ENCODE measurements at places on chromosomes 3 and 15.

DNA sequence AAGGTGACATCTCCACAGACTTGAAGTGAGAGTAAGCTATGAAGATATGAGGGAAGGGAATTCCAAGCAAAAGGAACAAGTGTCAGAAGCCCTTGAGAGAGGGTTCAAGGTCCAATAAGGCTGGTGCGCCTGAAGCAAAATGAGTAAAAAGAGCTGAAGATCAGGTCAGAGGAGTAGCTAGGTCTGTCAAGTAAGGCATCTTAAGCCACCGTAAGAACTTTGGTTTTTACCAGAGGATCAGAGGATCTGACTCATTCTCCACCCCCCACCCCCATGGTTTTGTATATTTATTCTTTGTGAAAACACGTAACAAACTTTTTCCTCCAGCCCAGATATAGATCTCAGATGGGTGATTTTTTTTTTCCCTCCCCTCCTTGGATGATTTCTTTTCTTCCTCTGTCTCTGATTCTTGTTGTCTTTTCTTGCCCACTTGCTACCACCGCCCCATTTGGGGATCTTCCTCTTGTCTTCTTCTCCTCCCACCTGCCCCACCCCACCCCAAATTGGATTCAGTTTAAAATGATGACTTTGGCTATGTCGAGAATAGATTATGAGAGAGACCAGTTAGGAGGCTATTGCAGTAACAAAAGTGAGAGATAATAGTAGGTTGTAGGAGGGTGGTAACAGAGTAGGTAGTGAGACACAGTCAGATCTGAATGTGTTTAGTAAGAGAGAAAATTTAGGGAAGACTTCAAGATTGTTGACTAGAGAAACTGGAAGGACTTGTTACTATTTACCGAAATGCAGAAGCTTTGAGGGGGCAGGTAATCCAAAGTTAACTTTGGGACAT is 6.1 kb downstream of the TRMT10C start:
- DNase-seq, result no peak

DNA sequence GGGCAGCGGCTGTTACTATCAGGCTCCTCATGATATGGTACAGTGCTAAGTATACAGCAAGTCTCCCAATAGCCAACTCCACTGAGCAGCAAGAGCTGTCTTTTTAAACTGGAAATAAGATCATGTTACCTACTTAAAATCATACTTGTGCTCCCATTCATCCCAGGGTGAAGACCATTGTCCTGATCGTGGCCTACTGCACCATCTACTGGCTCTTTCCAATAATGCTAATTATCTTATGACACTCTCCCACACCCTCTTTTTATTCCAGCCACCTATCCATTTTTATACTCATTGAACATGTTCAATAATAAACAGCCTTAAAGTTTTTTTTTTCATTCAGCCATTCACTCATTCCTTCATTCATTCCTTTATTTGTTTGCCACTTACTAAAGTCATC is 117.7 kb downstream of the GBE1 start:
- no peak for DNase-seq

DNA sequence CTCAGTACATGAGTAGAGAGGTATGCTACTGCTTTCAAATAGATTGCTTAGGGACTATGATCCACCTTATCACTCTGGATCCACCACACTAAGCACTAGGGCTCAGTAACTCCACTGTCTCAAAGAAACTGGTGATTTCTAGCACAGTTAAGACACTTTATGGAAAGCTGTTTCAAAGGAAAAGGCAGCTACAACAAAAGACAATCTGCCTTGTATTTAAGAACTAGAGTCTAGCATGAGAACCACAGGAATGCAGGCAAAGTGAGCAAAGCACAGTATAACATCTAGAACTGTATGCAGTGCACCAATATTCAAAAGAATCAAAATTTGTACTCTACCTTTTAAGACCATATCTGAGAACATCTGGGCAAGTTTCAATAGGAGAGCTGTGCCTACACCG is 17.9 kb downstream of the TFRC start:
- no peak for DNase-seq

DNA sequence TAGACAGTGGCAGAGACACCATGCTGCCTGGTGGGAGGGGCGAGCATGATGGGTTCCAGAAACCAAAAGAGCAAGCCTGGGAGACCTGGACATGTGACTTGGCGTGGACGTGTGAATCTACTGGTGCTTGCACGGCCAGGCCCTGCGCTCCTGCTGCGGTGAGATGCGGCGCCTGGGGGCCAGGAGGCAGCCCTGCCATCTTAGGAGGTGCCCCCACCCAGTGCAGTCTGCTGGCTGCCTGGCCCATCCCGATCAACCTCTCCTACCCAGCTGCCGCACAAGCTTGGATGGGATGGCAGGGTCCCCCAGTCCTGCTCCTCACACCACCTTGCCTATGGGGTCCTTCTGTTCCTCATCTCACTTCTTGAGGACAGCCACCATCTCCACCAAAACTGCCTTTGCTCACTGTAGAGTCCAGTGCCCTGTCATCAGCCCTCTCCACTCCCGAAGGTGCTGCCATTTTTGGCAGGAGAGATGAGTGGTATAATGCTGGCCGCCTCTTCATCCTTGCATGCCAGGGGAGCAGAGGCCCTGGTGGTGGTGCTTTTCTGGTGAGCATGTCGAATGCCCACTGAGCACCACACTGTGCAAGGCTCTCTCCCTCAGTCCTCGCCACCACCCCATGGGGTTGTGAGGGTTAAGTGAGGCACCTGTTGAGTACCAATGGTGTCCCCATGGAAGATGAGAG is 3.1 kb upstream of the ABTB1 start:
- peak; percentile 74 for DNase-seq

DNA sequence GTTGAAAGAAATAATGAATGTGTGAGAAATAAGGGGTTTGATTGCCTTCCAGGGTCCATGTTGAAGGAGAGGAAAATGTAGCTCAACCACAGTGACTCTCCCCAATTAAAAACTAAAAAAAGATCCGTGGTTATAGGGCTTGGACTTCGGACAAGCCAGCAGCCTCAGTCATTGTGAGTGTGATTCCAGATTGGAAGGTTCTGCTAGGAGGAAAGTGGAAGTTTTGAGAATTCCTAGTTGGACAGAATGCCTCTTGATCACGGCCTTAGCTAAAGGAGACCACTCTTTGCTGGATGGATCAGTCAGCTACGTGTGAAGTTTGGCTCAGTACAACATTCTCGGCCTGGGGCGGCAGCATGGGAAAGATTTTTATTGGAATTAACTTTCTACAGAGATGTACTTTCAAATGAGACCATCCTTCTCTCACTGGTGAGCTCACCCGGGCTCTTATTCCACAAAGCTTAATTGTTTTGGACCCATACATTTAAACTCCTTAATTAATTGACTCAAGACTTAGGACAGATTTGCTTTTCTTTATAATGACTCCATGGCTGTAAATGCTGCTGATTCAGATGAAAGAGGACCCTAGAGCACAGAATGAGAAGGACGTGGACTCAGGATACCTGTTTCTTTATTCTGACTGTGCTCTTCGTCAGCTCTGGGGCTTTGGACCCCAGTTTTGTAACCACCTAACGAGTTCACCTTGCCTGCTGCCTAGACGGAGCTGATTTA is 27.5 kb downstream of the FLNB start:
- DNase-seq, result peak; percentile 22

DNA sequence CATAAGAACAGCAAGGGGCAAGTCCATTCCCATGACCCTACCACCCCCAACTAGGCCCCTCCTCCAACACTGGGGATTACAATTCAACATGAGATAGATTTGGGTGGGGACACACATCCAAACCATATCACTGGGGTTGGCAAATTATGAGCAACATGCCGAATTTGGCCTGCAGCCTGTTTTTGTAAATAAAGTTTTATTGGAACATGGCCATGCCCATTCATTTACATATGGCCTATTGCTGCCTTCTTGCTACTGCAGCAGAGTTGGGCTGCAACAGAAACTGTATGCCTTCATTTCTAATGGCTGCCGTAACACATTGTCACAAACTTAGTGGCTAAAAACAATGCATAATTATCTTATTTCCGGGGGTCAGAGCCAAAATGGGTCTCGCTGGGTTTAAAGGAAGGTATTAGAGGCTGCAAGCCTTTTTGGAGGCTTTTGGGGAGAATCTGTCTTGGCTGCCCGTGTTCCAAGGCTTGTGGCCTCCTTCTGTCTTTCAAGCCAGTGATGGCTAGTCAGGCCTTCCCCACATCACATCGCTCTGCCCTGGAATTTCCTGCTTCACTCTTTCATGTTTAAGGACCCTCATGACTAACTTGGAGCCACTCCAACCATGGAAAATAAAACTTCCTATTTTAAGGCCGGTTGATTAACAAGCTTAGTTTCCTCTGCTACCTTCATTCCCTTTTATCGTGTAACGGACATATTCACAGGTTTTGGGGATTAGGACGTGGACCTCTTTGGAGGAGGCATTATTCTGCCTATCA is 428.5 kb upstream of the PROK2 start:
- no peak for DNase-seq

DNA sequence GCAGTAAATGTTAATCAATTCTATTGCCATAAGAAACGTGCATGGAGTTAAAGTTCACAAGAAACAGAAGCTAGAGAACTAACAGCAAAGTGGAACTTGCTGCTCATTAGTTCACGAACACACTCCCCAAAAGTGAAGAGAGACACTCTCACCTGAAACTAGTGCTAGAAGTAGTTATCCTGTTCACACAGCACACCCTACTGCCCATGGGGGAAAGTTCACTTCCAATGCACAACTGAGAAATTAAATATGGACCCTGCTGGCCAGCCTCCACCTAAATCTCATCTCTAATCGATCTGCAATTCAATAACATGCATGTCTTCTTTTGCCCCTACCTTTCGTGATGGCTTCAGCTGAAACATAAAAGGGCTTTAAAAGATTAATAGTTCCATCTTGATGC is 39.4 kb upstream of the FRMD4B start:
- DNase-seq, result no peak

- no peak for DNase-seq
Measured at GRCh38 chr15:40441565-40442531, 1.1 kb downstream of the BAHD1 start.

DNA sequence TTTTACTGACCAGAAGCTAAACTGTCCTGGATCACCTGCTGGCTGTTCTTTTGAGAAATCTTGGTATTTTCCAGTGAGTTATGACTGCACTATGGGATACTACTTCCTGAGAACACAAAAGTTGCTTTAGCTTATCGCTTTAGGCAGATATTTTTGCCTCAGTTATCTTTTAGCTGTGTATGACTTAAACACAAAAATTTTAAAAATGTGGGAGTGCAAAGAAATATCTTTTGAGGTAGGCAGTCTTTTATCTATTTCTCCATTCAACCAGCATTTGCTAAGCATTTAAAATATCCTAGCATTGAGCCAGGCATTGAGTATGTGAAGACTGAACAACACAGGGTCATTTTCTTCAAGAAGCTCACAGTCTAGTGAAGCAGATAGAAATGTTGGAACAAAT is 981.9 kb downstream of the FHIT start:
- DNase-seq, result no peak

- peak; percentile 92 for DNase-seq
Measured at GRCh38 chr15:100721758-100722550, 119.6 kb downstream of the ASB7 start.

DNA sequence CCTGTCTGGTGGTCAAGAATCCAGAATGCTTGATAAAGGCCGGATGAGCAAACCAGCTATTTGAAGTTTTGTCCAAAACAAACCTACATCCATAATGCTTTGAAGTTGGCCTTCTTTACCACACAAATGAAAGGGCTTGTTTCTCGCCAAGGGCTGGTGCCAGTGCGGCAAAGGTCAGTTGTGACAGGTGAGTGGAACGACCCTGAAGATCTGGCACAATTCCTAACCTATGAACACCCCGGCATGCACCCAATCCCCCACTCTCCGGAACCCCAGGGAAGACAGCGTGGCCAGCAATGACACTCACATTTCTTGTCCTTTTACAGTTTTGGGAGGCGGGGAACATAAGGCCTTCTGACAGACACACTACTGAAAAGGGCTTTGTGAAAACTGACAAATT is 90.6 kb downstream of the ATP10A start:
- DNase-seq, result no peak

- no peak for DNase-seq
Measured at GRCh38 chr3:54596087-54596486, 331.8 kb downstream of the LRTM1 start.

All from posterior vena cava (tissue), 2 donors.